Right ventricle myocardium inferior (tissue), 1 donor: ENCODE measurements at places on chromosomes 3 and 15. TPM values are rescaled to one million over a fixed set of nuclear protein-coding genes. Genes with fewer than 3 reads are reported as not detected.
A peak's percentile ranks its signal among the peaks of the same experiment; 100 is the strongest.

DNA sequence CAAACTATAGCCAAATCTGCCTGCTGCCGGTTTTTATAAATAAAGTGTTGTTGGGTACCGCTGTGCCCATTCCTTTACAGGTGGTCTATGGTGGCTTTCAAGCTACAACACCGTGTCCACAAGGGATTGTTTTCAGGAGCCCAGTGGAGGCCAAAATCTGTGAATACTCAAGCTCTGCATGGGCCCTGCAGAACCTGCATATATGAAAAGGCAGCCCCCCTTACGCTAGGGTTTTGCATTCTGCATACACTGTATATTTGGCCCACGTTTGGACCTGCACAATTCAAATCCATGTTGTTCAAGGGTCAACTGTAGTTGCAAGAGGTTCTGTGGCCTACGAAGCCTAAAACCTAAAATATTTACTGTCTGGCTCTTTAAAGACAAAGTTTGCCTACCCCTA, 122.2 kb upstream of the TLE3 start:
- DNase-seq, result no peak

- DNase-seq, result no peak
These were observed 350.1 kb upstream of the AZI2 start for GRCh38 chr3:28698706-28699105.

GRCh38 chr15:27770086-27770607, 329.0 kb downstream of the OCA2 start:
- no peak for DNase-seq

- DNase-seq, result no peak
These were observed 51.5 kb upstream of the NANOGP8 start for GRCh38 chr15:35136321-35137189.

GRCh38 chr15:76208786-76209424, 102.4 kb downstream of the ETFA start:
- no peak for DNase-seq

GRCh38 chr3:195012571-195012970, 258.4 kb downstream of the XXYLT1 start:
- DNase-seq, result no peak

GRCh38 chr3:50189274-50189673, 2.1 kb upstream of the GNAT1 start:
- peak; percentile 77 for DNase-seq

DNA sequence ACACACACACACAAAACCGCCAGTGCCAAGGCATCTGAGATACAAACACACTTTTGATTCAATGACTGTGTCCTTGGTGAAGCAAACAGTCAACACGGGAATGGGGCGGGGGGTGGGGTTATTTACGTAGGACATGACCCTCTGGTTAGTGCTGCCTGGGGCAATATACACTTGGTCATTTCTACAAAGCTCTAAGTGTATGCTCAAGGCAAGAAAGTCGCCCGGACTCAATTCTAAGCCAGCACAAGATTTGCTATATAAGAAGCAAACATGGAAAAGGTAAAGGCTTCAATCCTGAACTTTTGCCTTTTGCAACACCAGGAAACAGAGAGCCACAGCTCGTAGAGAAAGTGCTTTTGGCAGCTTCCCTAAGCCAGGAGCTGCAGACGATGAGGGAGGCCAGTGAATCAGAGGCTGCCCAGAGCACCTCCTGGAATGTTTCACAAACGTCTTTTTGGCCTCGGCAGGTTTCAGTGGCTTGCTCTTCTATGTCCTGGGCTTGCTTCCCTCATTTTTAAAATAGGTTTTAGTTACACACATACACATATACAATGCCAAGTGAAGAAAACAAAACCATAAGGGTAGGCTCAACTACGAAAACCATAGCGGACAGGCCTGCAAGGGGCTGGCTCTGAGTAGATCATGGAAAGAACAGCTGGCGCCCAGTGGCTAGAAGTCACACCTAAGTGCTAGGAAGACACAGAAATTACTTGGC, 73.6 kb downstream of the TM4SF4 start:
- peak; percentile 69 for DNase-seq

The KY gene
- total RNA-seq, result 16.7 TPM

The CYP8B1 gene
- total RNA-seq, result not detected

The SCG5 gene
- not detected for total RNA-seq
